Activated naive CD4-positive, alpha-beta T cell treated with anti-CD3 and anti-CD28 coated beads for 36 hours (primary cell): ENCODE measurements at places on chromosomes 12 and 14. TPM values are rescaled to one million over a fixed set of nuclear protein-coding genes. Genes with fewer than 3 reads are reported as not detected.

- peak; percentile 61 for DNase-seq
These were observed 171.9 kb downstream of the RGS6 start for GRCh38 chr14:72104011-72104613.

DNA sequence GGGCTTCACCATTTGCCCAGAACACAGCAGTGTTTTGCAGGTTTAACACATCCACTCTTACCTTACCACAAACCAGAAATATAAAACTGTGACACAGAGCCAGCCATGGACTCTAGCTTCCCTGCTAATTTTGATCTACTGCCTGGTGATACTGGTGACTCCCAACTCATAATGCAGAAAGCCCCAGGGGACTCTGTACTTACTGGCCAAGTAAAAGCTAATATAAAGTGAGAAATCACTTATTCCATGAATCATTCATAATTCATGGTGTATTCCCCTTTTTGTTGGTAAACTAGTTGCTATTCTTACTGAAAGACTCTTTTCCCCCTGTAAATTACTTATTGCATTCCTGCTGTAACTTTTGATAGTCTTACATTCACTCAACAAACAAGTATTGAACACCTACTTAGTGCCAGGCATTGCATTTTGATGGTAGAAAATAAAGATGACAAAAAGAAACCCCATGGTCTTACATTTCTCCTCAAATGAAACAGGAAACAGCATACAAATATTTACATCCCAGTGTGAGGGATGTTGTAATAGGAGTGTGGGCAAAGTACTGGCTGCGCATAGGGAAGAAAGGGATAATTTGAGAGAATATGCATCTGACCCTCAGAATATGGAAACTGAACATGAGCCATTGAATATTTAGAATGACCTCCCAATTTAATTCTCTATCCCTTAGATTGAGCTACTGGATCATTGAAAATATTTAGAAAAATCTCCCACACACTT lies 279.6 kb downstream of the PDZRN4 start:
- no peak for DNase-seq

GRCh38 chr12:5442251-5443006 lies 10.5 kb downstream of the NTF3 start:
- DNase-seq = peak; percentile 18

DNA sequence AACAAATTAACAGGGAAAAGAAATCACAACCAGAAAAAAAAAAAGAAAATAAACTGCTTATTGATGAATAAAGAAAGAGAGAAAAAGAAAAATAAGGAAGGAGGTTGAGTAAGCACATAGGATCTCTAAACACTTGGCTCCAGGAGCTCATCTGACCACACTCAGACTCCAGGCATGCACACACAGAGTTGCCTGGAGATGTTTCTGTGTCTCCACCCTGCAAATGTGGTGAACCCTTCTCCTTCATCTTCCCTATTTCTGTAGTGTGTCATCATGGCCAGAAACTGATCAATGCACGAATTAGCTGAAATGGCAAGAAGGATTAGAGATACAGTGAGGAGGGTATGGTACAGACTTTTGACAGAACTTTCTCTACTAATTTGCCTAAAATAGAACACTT lies 20.2 kb downstream of the OR4N2 start:
- no peak for DNase-seq

GRCh38 chr12:119176267-119177055 lies 2.3 kb upstream of the HSPB8 start:
- DNase-seq = no peak

GRCh38 chr14:51307551-51307950 lies 67.5 kb downstream of the TMX1 start:
- no peak for DNase-seq

GRCh38 chr14:59422069-59422881 lies 42.9 kb downstream of the GPR135 start:
- DNase-seq = no peak

- no peak for DNase-seq
These were observed 330.2 kb downstream of the ZFP36L1 start for GRCh38 chr14:68462683-68463082.

- no peak for DNase-seq
These were observed 279.0 kb upstream of the SYT10 start for GRCh38 chr12:33718631-33719030.

DNA sequence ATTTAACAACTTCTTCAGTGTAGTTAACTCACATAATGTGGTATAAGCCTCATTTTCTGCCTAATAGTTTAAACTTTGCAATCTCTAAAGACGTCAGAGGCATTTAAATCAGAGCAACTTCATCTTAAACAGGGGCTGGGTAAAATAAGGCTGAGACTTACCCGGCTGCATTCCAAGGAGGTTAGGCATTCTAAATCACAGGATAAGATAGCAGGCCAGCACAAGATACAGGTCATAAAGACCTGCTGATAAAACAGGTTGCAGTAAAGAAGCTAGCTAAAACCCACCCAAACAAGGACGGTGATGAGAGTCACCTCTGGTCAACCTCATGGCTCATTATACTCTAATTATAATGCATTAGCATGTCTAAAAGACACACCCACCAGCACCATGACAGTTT lies 115.6 kb upstream of the PKP2 start:
- no peak for DNase-seq

DNA sequence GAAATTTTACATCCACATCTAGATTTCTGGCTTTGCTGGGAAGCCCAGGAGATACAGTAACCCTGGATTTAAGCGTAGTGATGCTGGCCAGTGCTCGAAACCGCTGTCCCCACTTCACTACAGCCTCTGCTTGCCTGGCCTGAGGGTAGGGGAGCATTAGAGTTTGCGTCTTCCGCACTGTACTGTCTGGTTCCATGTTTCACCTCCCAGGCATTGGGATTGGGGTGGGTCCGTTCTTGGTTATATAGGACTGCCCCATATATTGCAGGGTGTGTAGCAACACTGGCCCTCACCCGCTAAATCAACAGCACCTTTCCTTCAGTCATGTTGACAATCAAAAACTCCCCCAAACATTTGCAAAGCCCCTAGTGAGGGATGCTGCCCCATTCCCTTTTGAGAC lies 240.8 kb downstream of the ZFP36L1 start:
- no peak for DNase-seq

GRCh38 chr14:100108840-100109593 lies 43.8 kb downstream of the EVL start:
- DNase-seq = no peak

DNA sequence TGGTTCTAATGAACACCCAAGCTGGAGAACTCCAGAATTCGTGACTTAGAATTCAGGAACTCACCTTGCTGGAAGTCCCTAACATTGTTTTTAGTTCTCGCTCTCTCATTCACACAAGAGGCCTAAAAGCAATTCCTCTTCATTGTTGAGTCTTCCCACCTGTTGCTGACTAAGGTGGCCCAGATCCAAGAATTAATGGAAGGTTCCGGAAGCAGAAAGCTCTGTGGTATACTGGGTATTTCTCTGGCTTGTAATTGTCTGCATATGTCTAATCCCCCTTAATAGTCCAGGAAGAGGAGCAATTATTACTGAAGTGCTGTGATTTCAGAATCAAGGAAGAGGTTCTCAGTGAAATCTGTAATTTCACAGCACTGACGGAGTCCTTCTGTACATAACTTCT lies 31.4 kb downstream of the TMEM233 start:
- DNase-seq = no peak

DNA sequence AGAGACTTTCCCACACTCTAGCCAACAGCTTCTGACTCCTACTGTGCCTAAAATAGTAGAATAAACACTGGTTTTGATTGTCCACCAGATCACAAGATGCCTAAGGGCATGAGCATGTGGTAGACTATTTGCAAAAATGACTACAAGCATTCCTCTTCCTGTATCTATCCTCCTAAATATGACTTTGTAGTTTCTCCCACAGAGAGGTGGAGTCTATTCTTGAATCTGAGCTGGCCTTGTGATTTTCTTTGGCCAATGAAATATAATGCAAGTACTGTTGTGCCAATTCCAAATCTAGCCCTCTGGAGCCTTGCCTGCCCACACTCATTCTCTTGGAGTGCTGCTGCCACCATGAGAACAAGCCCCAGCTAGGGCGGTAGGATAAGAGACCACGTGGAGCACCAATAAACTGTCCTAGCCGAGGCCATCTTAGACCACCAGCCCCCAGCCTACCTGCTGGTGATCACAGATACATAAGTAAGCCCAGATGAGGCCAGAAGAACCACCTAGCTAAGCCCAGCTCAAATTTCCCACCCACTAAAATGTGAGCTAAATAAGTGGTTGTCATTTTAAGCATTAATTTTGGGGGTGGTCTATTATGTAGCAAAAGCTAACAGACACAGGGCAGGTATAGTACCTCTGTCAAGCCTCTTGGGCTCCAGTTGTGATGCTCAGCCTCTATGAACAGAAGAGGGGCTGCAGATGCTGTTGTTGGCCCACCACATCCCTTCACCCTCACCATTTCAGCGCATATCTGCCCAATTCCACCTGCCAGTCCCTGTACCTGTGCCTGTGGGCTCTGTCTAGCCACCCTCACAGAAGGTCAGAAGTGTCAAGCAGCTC lies 17.9 kb downstream of the ZFP36L1 start:
- DNase-seq = no peak

GRCh38 chr14:104768437-104769323 lies 15.7 kb downstream of the SIVA1 start:
- peak; percentile 95 for DNase-seq

GRCh38 chr12:105256011-105256410 lies 20.0 kb upstream of the APPL2 start:
- no peak for DNase-seq

- DNase-seq = no peak
These were observed 132.6 kb upstream of the MAP1LC3B2 start for GRCh38 chr12:116426391-116427136.

- peak; percentile 89 for DNase-seq
These were observed 23.5 kb downstream of the DCAF5 start for GRCh38 chr14:69129264-69129880.

GRCh38 chr14:75800792-75801191 lies 139.7 kb downstream of the TTLL5 start:
- DNase-seq = no peak

Gene NELL2
- 61.9 TPM for total RNA-seq

Gene SGPP1
- 10.6 TPM for total RNA-seq

Gene COA8
- total RNA-seq = 36.8 TPM

Gene DHRS2
- total RNA-seq = 0.17 TPM

Gene SLC15A5
- total RNA-seq = not detected

Gene ARMH4
- 0.43 TPM for total RNA-seq

Gene FGD4
- total RNA-seq = 0.15 TPM
